KBM-7 (cell line): ENCODE measurements at places on chromosomes 5 and 9.

DNA sequence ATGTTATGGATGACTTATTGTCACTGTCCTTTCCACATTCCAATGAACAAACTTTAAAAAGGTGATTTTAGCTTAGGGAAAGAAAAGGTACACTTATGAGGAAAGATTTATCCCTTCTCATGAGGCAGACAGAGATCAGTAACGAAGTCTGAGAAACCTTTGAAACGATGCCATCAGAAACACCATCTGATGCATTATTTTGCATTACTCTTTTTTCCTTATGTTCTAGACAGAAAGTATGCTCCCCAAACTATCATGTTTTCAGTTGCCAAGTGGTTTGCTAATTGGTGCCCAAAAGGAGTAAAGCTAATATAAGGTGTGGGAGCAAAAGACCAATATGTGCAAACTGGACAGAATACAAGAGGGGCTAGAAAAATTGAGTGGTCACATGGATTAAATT lies 397.7 kb upstream of the RIOK2 start:
- DNase-seq = no peak

- DNase-seq = no peak
Measured at GRCh38 chr9:130144703-130145102, 27.5 kb upstream of the NCS1 start.

DNA sequence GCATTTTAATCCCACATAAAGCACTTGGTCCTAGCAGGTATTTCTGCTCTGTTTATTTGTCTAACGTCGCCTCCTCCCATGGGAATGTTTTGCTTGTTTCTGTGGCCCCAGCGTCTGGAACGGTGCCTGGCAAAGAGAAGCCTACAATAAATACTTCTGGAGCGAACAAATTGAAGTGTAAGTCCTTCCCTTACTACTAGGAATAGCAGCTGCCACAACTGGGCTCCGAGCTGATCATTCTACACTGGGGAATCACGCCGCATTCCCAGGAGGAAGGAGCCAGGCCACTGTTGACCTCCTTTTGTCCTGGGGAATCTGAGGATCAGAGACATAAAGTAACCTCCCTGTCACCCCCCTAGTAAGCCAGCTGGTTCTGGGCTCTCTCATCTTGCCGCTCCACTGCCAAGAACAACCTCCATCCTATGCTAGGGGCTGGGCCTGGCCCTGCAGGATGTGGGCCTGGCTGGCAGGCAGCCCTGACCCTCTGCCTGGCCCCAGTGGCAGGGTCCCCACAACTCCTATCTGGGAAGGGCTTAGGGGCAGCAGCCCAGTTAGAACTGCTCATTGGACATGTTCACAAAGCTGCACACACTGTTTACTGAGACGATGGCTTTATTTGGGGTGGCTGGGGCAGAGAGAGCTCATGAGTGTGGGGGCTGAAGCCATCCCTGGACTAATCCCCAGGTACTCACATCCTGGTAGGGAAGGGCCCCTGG lies 82.8 kb downstream of the GTF3C4 start:
- DNase-seq = no peak

- DNase-seq = no peak
Measured at GRCh38 chr5:115455301-115455707, 89.3 kb downstream of the FEM1C start.

DNA sequence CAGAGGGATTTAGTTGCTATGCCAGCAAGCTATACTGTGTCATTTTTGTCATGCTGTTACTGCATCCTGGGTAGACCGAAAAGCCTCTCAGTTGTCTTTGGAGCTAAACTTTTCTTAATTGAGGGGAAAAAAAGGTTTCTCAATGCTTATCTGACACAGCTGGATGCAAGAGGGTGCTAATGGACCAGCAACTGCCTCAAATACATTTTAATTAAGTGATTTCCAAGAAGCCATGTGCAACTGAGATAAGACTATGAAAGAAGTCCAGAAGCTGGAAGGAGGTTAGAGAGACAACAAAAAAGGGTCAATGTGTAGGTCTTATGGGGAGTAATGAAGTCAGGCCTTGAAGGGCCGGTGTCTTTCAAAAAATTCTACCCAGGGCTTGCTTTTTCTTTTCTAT lies 465.7 kb upstream of the DMAC1 start:
- DNase-seq = no peak

DNA sequence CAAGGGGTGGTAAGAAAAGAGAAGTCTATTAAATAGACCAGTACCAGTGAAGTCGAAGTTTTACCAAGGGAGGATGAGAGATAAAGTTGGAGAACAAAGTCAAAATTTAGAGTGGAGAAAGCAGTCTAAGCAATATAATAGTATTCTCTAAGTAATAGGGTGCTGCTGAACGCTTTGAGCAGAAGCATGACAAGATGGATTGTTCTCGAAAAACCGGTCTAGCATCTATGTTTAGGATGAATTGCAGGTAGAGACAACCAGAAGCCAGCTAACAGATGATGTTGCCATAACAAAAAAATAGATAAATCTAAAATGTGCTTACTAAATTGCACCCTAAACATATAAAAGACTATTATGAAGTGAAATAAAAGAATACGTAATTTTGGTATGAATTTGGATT lies 237.0 kb downstream of the PRELID2 start:
- DNase-seq = no peak

DNA sequence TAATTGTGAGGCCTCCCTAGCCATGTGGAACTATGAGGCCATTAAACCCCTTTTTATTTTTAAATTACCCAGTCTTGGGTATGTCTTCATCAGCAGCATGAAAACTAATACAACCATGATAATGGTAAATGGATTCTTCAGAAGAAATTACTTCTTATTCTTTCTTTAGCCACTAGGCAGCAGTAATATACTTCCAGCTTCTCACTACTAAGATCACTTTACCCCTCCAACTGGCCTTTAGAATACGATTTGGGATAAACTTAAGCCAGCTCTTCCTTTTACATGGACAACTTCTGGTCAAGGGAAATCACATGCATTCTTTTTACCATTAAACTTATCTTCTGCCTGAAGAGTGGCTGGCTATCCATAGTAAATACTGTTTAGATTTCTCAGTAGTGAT lies 355.4 kb downstream of the MAN2A1 start:
- no peak for DNase-seq

GRCh38 chr9:124849801-124850200 lies 3.5 kb upstream of the WDR38 start:
- no peak for DNase-seq

GRCh38 chr9:130495067-130495466 lies 50.3 kb downstream of the ASS1 start:
- no peak for DNase-seq

DNA sequence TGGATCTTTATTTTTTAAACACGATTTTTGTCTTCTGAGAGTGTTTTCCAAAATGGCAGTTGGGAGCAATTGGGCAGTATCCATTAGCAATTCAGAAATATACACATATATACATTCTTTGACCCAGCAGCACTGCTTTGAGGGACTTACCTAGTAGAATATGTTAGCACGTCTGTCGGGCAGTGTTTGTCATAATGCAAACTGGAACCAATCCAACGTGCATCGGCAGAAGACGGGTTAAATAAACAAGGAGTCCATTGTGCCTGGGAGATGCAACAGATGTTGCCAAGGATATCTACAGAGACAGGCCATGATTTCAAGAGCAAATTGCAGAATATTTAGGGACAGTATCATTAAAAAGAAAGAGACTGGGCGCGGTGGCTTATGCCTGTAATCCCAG lies 107.0 kb downstream of the COL5A1 start:
- DNase-seq = no peak

GRCh38 chr5:137141779-137142178 lies 357.3 kb downstream of the SPOCK1 start:
- no peak for DNase-seq

DNA sequence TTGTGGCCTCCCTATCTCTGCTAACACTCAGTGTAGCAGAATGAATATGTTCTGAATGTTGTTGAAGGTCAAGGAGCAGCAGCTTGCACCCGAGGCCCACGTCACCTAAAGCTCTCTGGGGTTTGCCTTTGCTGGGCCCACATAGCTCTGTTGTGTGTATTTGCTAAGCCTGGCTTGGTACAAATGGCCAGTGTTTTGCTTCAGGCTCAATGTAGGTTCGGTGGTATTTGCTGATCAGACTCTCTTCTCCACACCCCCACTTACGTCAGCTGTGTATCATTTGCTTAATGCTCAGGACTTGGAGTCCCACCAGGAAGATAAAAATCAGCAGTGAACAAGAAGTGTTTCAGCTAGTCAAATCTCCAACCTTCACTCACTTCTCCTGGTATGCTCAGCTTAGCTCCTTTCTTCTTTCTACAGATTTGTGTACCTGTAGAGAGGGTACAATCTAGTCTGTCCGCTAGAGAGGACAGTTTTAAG lies 4.8 kb upstream of the RFESD start:
- no peak for DNase-seq

DNA sequence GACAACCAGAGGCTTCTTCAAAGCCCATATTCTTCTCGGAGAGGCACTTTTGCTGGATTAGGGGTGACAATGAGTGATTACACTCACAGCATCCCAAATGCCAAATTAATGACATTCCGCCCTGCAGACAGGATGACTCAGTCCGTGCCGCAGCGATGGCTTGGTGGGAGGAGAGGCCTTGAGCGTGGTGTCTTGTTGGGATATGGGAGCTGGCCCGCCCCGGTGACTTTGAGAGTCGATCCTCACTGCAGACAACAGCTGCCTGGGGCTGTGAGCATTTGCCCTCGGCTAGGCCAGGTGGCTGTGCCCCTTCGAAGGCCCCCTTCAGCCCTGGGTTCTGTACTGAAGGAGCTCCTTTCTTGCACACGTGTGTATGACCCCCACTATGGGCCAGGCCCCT lies 29.8 kb downstream of the OLFM1 start:
- DNase-seq = no peak

DNA sequence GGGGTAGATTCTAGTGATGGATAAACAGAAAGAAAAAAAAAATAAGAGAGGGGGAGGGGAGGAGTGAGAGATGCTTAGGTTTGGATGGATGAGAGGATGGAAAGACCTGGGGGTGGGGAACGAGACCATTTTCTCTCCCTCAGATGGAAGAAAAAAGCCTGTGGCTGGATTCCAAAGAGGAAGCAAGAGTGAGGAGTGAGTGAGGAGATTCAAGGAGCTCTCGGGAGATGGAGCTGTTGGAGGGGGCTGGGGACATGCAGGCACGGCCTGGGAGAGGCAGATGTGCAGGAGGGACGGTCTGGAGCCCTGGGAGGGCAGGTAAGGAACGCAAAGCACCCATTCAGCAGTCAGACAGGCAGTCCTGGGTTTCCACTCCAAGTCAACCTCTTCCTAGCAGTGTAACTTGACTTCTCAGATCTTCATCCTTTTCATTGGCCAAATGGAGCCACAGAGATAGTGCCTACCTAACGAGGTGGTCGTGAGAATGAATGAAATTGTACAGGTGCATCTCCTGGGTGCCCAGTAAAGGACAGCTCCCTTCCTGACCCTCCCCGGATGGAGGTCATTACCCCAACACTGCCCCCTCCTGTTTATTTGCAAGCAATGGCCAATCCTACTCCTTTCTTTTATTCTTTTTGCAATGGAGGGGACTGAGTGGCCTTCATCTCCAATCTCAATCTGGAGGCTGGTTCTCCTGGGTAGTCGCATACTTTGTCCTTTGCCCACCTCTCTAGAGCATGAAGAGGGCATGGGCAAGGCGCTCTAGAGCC lies 52.2 kb downstream of the PCDH1 start:
- no peak for DNase-seq

GRCh38 chr9:117706421-117707116 lies 2.4 kb downstream of the TLR4 start:
- no peak for DNase-seq

- no peak for DNase-seq
Measured at GRCh38 chr9:13500034-13500433, 220.5 kb upstream of the MPDZ start.

GRCh38 chr9:105178076-105178475 lies 66.4 kb upstream of the SLC44A1 start:
- no peak for DNase-seq

DNA sequence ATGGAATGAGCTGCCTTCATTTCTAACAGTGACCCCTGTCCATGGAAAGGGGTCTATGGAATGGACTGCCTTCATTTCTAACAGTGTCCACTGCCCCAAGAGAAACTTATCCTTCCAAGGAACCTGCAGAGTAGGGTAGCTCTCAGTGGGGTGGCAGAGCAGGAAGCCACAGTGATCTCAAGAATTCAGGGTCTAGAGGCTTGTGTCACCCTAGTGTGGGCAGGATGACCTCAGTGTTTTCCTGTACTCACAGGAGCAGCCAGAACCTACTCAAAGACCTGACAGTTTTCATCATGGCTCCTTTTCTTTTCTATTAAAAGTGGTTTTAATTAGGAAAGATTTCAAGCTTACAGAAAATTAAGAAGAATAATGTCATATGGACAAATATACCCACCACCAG lies 27.5 kb downstream of the SEC61B start:
- DNase-seq = no peak

DNA sequence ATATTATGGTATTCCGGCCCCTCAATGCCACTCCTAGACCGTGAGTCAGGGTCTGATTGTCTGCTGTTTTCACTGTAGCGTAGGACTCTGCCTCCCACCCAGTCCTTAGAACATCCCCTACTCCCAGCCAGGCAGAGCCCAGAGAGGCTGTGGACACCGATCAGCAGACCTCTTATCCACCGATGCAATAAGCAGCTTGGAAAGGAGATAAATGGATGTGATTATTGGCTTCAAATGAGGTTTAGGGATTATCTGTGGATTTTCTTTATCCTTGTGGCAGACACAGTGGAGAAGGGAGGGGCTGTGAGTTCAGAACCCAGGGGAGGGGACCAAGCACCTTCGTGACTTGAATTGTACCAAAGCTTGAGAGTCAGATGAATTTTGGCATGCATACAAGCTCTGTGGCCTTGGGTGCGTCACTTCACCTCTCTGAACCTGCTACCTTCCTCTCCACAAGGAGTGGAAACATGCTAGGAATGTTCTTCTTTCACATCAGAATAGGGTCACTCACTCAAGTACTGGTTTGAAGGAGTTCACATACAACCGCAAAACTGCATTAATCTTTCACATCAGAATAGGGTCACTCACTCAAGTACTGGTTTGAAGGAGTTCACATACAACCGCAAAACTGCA lies 83.1 kb upstream of the CPLX2 start:
- DNase-seq = no peak

DNA sequence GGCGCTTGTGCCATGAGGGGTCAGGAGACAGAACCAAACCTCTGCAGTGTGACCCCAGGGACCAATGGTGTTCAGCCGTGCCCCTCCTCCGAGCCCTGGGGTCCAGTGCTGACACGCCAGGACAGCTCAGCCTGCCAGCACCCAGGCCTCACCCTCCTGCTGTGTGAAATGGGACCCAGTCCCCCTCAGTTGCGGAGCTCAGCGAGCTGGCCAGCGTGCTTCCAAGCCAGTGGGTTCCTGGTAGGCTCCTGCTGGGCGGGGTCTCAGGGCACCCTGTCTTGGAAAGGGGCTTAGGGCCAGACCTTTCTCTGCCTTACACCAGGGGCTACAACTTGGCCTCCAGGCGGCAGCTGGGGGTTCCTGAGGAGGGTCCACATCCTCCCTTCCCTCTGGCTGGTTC lies 4.4 kb downstream of the RNF44 start:
- DNase-seq = no peak

GRCh38 chr5:94396687-94397086 lies 221.7 kb downstream of the KIAA0825 start:
- DNase-seq = no peak

GRCh38 chr5:170536525-170536924 lies 32.7 kb downstream of the KCNIP1 start:
- no peak for DNase-seq
